ENCODE measurements at places on chromosomes 2 and 18.

GRCh38 chr18:32083781-32084180 is 7.9 kb upstream of the RNF138 start:
- DNase-seq, result no peak

- no peak for DNase-seq
These were observed 130.0 kb upstream of the RND3 start for GRCh38 chr2:150617351-150617978.

GRCh38 chr18:50938912-50939311 is 28.9 kb upstream of the ELAC1 start:
- no peak for DNase-seq

GRCh38 chr2:167100506-167100905 is 212.2 kb downstream of the XIRP2 start:
- no peak for DNase-seq

- peak; percentile 33 for DNase-seq
These were observed 883 bp downstream of the SMCHD1 start for GRCh38 chr18:2656237-2656980.

DNA sequence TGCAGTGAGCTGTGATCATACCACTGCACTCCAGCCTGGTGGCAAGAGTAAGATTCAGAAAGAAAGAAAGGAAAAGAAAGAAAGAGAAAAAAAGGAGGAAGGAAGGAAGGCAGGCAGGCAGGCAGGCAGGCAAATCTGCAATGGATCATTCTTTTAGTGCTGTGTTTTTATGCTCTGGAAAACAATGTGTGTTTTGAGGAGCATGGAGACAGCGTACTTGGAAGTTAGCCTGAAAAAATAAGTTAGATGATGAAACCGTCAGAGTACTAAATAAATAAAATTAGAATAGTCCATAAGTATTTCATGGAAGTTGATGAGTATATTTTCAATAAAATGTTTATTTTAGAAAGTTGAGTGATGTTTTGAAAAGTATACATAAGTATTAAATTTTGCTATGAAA is 366.4 kb upstream of the CDH20 start:
- DNase-seq, result no peak

DNA sequence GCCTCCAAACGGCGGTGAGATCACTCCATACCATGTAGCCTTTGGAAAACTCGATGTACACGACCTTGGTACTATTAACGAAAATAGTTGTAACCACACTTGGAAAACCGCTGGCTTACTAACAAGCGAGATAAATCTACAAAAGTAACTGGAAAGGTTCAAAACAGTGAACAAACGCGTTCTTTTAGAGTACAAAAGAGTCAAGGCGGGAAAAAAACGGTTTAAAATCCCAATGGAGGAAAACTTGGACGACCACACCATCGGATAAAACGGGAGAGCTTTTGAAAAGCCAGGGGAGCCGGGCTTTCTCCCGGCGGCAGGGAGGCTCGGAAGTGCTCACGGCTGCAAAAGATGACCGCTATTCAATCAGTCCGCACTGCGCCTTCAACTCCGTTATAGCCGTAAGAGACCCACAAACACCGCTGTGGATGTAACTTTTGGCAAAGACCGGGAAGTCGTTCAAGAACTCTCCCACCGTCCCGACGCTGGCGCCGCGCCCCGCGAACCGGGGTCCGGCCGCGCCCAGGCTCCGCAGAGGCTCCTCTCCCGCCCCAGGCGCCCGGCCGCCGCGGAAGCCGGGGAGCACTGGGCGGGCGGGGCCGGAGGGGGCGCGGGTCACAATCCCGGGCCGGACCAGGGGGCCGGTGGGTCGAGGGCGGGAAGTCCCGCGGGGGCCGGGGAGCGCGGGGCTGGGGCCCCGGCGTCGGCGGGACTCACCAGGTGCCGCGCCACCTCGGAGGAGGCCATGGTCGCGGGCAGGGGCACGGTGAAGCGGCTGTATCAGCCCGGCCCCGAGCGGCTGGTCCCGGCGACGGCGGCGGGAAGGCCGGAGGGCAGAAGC is 465 bp downstream of the SEPTIN10 start:
- DNase-seq, result no peak

GRCh38 chr2:226705965-226706364 is 93.7 kb downstream of the IRS1 start:
- DNase-seq, result no peak

GRCh38 chr18:40208958-40209357 is 1746.1 kb upstream of the PIK3C3 start:
- DNase-seq, result no peak

DNA sequence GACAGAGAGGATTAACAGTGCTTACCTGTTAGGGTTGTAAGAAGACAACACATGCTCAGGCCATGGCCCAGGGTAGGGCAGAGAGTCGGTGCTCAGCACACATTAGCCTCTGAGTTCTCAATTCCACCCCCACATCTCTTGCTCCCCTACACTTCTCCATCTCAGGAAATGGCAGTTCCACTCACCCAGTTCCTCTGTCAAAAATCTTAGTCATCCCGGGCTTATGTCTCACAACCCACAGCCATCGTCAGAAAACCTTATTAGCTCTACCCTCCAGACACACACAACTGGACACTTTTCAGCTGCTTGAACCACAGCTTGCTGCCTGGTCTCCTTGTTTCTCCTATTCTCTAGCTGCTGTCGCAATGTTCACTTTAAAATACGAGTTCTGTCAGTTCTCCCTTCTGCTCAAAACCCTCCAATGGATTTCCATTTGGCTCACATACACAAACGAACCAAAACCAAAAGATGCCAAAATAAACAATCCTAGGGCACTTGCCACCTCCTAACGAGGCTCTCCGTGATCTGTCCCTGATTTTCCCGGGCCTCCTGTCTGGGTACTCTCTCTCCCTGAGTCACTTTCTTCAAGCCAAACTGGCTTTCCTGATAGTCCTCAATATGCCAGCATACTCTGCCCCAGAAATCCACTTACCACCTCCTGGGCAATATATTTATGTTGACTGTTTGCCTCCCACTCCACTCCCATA is 89.7 kb downstream of the KCTD1 start:
- DNase-seq, result no peak

- no peak for DNase-seq
These were observed 84.6 kb downstream of the APOB start for GRCh38 chr2:20959252-20959651.

- no peak for DNase-seq
These were observed 22.7 kb downstream of the MGAT5 start for GRCh38 chr2:134276381-134277172.

DNA sequence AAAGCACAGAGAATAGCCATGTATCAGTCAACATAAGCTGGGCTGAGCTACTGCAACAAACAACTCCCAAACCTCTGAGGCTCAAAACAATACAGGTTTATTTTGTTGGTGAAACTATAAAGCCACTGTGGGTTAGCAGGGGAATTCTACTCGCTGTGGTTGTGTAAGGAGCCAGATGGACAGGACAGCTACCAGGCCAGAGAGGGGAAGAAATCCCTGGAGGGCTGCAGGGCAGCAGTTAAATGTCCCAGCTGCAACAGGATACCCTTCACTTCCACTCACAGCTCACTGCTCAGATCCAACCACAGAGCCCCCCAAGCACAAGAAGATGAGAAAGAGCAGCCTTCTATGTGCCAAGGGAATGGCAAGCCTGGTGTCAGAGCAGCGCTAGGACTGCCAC is 245.9 kb upstream of the RAB6C start:
- no peak for DNase-seq

DNA sequence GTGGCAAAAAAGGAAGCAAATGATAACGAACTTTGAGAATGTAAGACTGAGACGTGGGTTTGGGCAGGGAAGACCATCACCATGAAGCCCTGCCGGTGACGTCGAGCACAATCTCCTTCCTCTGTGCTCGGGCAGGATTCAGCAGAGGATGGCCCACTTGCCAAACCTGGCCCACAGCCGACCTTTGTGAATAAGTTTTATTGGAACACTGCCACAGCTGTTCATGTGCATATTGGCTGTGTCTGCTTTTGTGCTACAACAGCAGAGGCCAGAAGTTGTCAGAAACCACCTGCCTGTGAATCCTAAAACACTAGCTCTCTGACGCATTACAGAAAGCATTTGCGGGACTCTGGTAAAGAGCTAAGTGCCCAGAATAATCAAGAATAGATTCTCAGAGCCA is 223.9 kb downstream of the MYT1L start:
- DNase-seq, result no peak

Data from T follicular helper cell (primary cell).